ENCODE measurements at places on chromosomes 1 and 21.

GRCh38 chr1:2433196-2433595 is 20.8 kb upstream of the PEX10 start:
- no peak for DNase-seq

DNA sequence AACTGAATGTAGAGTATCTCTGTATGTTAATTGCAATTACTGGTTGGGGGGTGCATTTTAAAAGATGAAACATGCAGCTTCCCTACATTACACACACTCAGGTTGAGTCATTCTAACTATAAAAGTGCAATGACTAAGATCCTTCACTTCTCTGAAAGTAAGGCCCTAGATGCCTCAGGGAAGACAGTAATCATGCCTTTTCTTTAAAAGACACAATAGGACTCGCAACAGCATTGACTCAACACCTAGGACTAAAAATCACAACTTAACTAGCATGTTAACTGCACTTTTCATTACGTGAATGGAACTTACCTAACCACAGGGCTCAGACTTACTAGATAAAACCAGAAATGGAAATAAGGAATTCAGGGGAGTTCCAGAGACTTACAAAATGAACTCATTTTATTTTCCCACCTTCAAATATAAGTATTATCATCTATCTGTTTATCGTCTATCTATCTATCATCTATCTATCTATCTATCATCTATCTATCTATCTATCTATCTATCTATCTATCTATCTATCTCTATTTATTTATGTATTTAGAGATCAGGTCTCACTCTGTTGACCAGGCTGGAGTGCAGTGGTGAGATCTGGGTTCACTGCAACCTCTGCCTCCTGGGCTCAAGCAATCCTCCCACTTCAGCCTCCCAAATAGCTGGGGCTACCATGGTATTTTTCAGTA is 47.8 kb downstream of the CHML start:
- DNase-seq, result no peak

DNA sequence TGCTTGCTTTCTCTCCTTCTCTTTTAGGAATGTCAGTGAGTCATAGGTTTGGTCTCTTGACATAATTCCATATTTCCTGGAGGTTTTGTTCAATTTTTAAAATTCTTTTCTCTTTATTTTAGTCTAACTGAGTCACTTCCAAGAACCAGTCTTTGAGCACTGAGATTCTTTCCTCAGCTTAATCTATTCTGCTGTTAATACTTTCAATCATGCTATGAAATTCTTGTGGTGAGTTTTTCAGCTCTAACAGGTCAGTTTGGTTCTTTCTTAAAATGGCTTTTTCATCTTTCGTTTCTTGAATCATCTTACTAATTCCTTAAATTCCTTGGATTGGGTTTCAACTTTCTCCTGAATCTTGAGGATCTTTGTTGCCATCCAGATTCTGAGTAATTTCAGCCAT is 321.0 kb downstream of the PTBP2 start:
- DNase-seq, result no peak

- no peak for DNase-seq
These were observed 58.5 kb downstream of the TYW3 start for GRCh38 chr1:74791491-74791890.

DNA sequence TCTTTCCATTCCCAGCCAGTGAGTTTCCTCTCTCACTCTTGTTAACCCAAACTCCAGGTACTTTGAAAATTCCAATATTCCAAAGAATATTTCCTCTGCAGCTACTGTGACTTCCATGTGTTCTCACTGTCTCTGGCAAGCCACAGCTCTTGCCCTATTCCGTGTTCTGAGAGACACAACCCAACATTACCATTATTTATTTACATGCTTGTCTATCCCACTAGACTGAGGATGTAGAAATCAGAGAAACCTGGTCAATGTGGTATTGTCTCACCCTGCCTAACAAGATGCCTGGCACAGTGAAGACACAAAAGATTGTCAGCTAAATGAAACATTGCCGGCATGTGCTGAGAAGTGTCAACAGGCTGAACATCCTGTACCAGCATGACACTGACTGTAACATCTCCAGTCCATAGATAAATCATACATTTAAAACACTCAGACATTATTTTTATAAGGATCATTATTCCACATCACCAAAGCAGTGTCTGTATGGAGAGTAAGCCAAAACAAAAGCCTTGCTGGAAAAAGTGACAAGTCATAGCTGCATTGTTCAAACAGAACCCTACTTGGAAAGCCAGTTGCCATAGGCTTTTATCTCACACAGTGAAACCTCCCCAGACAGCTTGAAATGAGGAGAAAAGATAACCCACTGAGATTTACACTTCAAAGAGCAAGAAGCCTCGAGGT is 72.3 kb downstream of the SIPA1L2 start:
- no peak for DNase-seq

GRCh38 chr21:45140346-45140940 is 66.1 kb downstream of the ADARB1 start:
- no peak for DNase-seq

Measured in vagina (tissue), 2 donors.